NCI-H1105 (cell line): ENCODE measurements at places on chromosomes 1 and 21.
A peak's percentile ranks its signal among the peaks of the same experiment; 100 is the strongest.

- peak; percentile 43 for DNase-seq
Observed at GRCh38 chr1:235073968-235074522, 54.6 kb downstream of the TOMM20 start.

DNA sequence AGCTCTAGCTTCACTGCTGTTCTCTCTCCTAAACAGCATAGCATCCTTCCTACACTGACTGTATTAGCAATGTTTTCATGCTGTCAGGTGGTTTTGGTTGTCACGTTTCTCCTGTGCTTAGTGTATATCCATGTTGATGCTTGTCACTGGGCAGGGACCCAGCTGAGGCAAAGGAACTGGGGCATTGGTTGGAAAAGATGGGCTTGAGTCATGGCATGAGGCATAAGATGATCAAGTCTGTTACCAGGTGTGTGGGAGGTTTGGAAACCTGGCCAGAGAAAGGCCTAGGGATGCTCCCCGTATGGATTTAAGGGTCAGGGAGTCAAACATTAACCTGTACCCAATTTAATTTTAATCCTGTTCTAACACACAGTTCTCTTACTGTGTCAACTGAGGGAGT is 69.6 kb downstream of the OSBPL9 start:
- no peak for DNase-seq

- peak; percentile 21 for DNase-seq
Observed at GRCh38 chr1:45979778-45980176, 152.7 kb downstream of the PIK3R3 start.

GRCh38 chr1:48469616-48470480 is 2.2 kb downstream of the SPATA6 start:
- no peak for DNase-seq

- no peak for DNase-seq
Observed at GRCh38 chr1:38932571-38932970, 9.1 kb downstream of the RHBDL2 start.
